ENCODE measurements at places on chromosomes 16 and 17.

GRCh38 chr16:19415461-19415860 is 2.2 kb upstream of the TMC5 start:
- no peak for DNase-seq

GRCh38 chr16:58614212-58614611 is 15.4 kb downstream of the CNOT1 start:
- no peak for DNase-seq

- DNase-seq = no peak
These were observed 157.5 kb upstream of the CACNG5 start for GRCh38 chr17:66677201-66677981.

GRCh38 chr16:81651758-81652718 is 127.1 kb upstream of the PLCG2 start:
- DNase-seq = no peak

DNA sequence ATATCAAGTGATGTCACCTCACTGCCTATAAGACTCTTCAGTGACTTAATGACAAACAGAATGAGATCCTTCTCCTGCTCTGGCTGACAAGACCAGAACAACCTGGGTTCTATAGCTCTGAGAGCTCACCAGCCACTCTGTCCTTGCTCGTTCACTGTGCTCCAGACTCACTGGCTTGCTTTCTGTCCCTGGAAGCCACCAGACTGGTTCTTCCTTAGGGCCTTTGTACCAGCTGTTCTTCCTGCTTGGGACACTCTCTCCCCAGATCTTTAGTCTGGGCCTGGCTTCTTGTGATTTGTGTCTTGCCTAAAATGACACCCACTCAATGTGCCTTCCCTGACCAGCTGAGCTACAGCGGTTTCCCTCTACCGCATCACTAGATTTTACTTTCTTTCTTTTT is 76.1 kb downstream of the FTO start:
- no peak for DNase-seq

GRCh38 chr16:11241480-11242204 is 14.4 kb downstream of the SOCS1 start:
- DNase-seq = no peak

- DNase-seq = no peak
These were observed at the start of gene KRT222 for GRCh38 chr17:40664582-40665333. TSS of gene KRT222 (minus strand) at chr17:40665177. CDS start at chr17:40665099, 78 bp downstream.
